ENCODE measurements at places on chromosomes 11 and 22.

DNA sequence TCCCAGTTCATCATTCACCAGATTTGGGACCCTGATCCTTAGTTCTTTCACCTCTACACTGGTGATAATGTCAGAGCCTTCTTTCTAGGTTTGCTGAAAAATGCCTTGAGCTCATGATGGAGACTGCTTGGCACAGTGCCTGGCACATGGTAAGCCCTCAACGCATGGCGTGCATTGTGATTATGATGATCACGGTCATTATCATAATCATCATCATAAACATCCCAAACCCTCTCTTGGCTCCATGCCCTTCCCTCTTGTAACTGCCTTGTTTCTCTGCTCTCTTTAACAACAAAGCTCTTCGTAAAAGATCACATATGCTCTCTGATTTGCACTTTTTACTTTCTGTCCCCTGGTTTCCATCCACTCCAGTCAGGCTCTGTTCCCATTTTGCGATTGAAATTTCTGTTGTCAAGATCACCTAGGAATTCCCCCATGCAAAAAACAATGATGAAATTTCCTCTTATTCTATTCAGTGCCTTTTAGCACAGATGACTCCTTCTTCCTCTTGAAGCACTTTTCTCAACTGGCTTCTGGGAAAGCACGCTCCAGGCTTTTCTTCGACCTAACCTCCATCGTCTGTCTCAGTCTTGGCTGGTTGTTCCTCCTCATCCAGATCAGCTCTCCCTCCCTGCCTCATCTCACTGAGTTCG lies 479.1 kb downstream of the OPCML start:
- peaks cover 7% of the 10 kb centered on the region for H3K4me1 ChIP-seq
- no peak for DNase-seq
- no peak overlapping the region for H3K4me3 ChIP-seq
- H3K36me3 ChIP-seq = no peaks in the 10 kb centered on the region
- H3K27me3 ChIP-seq = no peaks in the 10 kb centered on the region

GRCh38 chr11:29268733-29269132 lies 748.1 kb downstream of the KCNA4 start:
- no peaks in the 10 kb centered on the region for H3K27me3 ChIP-seq
- H3K4me3 ChIP-seq = no peak overlapping the region
- no peaks in the 10 kb centered on the region for H3K36me3 ChIP-seq
- H3K27ac ChIP-seq = no peak overlapping the region
- no peak for DNase-seq

GRCh38 chr11:42171046-42171445 lies 711.6 kb upstream of the LRRC4C start:
- H3K36me3 ChIP-seq = no peaks in the 10 kb centered on the region
- no peaks in the 10 kb centered on the region for H3K27me3 ChIP-seq
- no peaks in the 10 kb centered on the region for H3K4me1 ChIP-seq
- DNase-seq = no peak

DNA sequence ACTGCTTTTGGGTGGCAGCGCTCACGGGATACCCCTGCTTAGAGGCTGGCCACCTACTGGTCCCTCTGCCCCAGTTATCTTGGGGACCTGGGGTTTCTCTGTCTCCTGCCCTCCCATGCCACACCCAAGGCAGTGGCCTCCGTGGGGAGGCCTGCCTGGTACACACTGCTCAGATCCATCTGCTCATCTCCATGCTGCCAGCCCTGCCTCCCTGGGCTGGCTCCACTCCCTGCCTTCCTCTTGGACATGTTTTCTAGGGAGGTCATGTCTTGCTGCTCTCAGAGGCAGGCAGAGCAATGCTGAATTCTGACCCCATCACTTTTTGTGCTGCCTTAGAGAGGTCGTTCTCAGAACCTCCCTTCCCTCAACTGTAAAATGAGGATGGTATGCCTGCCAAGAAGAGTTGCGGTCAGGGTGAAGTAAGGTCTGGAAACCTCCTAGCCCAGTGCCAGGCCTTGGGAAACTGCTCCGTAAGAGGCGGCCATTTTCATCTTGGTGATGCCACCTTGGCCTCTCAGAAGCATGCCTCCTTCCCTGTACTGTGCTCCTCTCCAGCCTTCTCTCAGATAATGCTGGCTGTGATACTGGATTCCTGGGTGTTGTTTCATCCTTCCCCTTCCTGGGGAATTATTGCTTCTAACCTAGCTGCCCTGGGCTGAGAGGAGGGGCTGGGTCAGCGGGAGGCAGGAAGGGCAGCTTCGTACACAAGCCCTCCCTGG lies 186.4 kb upstream of the ZBED5 start:
- H3K4me3 ChIP-seq = no peak overlapping the region
- no peaks in the 10 kb centered on the region for H3K27me3 ChIP-seq
- DNase-seq = no peak

GRCh38 chr11:130522284-130522961 lies 74.0 kb downstream of the ADAMTS15 start:
- H3K27ac ChIP-seq = no peak overlapping the region
- H3K4me1 ChIP-seq = peaks cover 5% of the 10 kb centered on the region
- H3K27me3 ChIP-seq = peaks cover 7% of the 10 kb centered on the region
- DNase-seq = no peak
